ENCODE measurements at places on chromosomes 4 and X.

DNA sequence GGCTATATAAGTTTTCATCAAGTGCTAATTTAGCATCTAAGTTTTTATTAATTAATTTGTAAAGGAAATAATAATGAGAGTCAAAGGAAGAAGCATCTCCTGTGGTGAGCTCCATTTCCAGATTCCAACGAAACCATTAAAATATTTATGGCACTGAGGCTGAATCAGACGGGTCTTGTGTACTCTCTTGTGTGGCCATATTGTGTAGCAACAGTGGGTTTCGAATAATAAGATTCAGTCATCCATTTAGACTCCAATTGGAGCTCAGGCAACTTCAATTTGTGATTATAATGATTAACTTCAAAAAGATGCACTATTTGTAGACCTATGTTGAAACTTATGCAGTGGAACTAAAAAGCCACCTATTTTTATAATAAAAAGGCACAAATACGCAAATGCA lies 82.4 kb downstream of the SNCA start:
- no peak for DNase-seq

DNA sequence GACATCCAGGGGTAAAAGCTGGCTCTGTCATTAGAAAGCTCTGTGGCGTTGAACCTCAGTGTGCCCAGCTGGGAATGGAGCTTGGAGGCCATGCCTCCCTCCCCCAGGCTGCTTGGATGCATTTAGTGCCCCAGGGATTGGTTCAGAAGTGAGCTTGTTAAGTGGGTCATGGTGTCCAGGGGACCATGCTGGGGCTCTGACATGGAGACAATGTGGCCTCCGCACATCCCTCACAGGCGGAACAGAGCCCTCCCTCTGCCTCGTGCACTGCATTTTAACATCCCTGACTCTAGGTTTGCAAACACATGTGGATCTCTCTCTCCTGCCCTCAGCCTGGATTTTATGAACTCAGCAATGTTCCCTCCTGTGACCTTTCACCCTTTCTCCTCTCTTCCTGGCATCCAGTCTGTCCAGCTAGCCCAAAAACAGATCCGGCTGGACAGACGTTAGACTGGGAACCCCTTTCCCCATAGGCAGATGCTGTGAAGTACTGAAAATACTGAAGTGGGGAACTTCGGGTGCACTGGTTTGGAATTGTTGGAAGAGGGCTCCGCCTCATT lies 81.5 kb downstream of the SORCS2 start:
- no peak for DNase-seq

- DNase-seq, result no peak
Measured at GRCh38 chr4:26911254-26911653, 50.6 kb downstream of the STIM2 start.

- no peak for DNase-seq
Measured at GRCh38 chrX:45003085-45003484, 130.1 kb downstream of the KDM6A start.

DNA sequence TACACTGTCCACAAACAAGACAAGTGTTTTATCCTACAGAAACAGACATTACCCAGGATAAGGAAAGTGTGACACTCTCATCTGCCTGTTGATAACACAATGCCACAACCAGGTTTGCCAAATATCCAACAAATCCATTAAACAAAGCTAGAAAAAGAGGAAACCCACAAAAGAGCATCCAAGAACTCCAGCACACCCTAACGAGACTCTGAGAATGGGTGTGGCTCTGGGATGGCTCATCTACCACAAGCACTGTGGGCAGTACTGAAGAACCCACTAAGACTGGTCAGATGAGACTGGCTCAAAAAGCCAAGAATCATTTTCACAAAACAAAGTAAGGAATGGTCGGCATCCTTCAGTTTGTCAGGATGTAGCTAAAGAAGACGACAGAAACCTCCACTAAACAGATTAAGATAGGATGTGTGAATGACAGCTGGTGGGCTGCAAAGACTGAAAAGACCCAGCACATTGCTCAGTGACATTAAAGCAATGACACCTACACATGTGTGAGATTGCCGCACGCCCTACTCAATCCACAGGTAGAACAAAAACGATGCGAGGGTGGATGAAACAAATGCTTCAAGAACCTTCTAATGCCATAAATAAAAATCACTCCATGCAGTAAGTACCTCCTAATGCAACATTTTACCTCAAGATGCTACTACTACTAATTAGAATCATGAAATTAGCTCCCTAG lies 14.7 kb downstream of the ATP8A1 start:
- no peak for DNase-seq

DNA sequence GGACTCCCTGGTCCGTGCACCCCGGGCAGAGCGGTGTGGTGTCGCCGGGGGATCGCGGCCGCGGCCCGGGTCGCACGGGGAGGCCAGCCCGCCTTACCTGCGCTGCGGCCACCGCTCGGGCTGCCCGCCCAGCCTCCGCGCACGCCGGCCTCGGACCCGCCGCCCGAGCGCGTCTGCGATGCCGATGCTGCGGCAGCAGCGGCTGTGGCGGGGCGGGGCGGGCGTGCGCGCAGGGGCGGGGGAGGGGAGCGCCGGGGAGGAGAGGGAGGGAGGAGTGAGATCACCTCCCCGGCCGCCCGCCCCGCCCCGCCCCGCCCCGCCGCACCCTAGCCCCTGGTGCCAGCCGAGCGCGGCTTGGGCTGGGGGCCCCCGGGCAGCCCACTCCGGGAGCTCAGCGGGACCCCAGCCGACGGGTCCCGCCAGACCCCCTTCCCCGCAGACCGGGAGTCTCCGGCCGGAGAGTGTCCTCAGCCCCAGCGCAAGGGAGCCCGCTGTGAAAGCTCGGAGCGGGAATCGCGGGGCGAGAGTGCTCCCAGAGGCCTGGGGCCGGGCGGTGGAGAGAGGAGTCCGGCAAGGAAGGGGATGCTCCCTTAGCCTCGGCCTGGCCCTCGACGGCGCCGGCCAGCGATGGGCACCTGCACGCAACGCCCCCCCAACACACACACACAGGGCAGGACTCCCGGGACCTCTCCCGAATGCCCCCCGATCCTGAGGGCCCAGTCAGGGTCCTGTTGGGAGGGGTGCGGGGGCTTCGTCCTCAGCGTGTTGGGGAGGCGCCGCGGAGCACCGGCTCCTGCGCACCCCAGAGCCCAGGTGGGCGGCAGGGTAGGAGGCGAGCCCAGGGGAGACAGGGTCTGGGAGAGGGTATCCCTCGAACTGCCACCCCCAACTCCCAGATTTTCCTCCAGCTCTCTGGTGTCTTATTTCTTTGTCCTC lies at the start of gene L1CAM:
Gene L1CAM, minus strand, starts transcription at position 206 of the 936 bp plus-strand sequence. CDS start 10,337 bp downstream, outside the sequence.
- no peak for DNase-seq

DNA sequence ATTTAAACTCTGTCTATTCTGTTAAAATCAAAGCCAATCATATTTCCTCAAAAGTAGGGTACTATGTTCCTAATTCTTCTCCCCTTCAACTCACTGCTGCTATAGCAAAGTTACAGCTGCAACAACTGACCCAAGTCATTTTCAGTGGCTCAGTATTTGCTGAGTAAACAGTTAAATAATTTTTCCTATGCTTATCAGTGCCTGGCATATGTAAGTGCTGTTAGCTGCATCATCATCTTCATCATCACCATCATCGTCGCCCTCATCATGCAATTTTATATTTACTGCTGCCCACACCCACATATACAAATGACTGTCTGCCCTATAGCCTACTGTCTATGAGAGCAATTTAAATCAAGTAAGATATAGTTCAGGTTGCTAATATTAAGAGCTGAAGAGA lies 21.9 kb downstream of the COQ2 start:
- no peak for DNase-seq

GRCh38 chr4:86530183-86530582 lies 63.9 kb upstream of the PTPN13 start:
- no peak for DNase-seq

GRCh38 chr4:88226143-88226542 lies 58.2 kb downstream of the PPM1K start:
- DNase-seq, result no peak

GRCh38 chr4:183722731-183723560 lies 63.9 kb downstream of the TRAPPC11 start:
- no peak for DNase-seq

DNA sequence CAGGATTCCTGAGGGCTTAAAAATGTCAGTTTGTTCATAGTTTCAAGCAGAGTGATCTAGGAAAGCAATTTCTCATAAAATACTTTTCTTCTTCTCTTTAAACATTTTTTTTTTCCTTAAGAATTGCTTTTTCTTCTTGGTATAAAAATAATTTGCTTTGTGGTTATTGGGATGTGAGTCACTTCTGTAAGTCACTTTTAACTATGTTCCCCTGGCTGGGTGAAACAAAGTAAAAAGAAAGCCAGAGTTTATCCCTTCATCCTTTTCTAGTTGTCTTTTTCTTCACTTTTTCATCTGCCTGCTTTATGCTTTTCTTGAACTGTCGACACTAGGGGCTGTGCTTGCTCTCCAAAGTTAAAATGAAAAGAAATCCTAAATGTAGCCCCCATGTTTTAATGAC lies 33.5 kb downstream of the ARSJ start:
- no peak for DNase-seq

DNA sequence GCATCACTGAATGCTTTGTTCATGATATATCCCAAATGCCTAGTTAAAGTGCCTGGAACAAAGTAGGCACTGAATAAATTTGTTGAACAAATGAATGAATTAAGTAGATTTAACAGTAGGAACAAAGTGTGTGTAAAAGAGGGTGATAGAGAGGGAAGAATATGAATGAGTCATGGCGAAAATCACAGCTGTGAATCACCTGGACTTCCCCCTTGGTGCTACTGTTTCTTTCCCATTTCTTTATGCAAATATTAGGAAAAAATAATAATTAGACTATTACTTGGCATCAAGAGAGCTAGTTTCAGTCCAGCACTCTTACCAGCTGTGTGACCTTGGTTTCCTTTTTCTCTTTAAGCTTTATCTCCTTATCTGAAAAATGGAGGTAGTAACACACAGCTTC lies 9.2 kb downstream of the SPIN3 start:
- DNase-seq, result no peak

GRCh38 chr4:107432451-107432850 lies 287.6 kb downstream of the PAPSS1 start:
- DNase-seq, result no peak

GRCh38 chr4:52376132-52376704 lies 282.9 kb downstream of the USP46 start:
- no peak for DNase-seq

DNA sequence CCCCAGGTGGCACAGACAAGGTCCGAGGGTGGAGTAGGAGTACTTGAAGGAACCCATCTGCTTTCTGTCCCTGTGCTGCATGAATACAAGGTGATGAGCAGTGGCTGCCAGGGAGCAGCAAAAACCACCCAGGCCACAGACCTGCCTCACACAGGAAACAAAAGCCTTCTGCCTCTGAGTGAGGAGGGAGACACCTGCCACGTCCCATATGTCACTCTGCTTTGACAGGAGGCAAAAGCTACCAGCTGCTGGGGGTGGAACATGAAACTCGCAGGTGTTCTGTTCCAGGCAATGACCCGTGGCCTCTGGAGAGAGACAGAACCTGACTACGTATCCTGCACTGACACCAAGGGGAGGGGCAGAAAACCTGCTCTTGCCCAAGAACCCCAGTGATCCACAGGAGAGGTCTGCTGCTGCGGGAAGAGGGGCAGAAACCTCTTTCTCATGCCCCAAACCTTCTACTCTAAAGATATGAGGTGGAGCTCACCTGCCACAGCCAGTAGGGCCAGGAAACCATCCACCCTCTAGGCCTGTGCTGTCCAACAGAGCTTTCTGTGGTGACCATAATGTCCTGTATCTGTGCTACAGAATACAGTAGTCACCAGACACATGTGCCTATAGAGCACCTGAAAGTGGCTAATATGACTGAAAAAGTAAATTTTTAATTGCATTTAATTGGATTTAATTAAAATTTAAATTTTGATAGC lies 172.9 kb downstream of the PRDM5 start:
- DNase-seq, result no peak

- DNase-seq, result no peak
Measured at GRCh38 chrX:39883666-39884065, 214.1 kb downstream of the BCOR start.

GRCh38 chrX:84479086-84479485 lies 23.2 kb downstream of the HDX start:
- DNase-seq, result no peak

DNA sequence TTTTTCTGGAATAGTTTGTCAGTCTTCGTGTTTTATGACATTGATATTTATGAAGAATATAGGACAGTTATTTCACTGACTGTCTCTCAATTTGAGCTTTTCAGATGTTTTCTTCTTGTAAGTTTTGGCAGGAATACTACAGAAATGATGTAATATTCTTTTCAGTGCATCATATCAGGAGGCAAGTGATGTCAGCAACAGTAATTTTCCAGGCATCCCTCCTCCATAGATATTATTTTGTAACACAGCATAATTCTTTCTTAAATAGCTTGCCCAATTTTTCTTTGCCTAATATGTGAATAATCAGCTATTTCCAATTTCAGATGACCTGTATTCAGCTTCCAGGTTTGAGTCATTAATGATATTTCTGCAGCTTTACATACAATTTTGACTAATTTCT lies 211.1 kb downstream of the ADGRL3 start:
- DNase-seq, result no peak

- DNase-seq, result no peak
Measured at GRCh38 chrX:43753637-43754036, 97.5 kb downstream of the MAOA start.

Data from brain pericyte (primary cell).